ENCODE measurements at places on chromosomes 6 and 20. TPM values are rescaled to one million over a fixed set of nuclear protein-coding genes. Genes with fewer than 3 reads are reported as not detected.
A peak's percentile ranks its signal among the peaks of the same experiment; 100 is the strongest.

GRCh38 chr6:73286752-73287151 is 23.8 kb upstream of the KHDC1 start:
- H3K4me3 ChIP-seq: no peak overlapping the region
- H3K27me3 ChIP-seq: no peaks in the 10 kb centered on the region

Gene FAM83B
- total RNA-seq: 5.7 TPM

DNA sequence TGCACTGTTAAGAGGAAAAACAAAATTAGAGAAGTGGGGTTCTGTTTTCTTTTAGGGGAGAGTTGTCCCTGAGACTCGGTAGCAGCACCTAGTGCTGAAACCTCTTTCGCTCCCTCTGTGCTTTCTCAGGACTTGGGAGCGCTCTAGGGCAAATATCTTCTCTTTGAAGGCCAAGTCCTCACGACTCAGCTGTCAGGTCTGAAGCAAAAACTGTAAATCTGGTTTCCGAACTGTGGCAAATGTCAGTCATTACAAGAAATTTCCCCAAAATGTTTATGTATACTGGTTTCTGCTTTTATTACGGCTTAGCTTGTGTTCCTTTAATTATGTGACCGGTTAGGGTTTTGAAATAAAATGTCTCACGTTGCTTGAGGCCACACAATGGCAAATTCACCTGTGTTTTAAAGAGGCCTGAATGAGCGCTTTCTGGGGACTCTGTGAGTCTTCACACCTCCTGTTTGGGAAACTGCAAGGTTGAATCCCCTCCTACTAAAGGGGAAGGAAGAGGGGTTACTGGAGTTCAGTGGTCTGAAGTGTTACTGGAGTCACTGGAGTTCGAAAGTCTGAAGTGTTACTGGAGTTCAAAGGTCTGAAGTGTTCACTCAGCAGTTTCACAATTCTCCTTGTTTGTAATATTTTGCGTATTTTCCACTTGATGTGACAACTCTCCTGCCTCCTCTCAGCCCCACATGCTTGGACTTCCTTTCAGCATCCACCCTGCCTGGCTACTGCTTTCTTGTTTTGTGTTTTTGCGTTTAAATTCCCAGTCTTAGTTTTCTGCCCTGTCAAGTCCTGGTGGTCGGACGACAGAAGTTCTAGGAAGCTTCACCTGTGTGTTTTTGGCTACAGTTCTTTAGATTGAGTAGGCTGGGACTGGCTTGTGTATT is 1.6 kb downstream of the SMPDL3A start:
- peak overlapping the region; percentile 84 for H3K4me3 ChIP-seq
- peaks cover 3% of the 10 kb centered on the region for H3K27me3 ChIP-seq
- no peak for DNase-seq
- H3K36me3 ChIP-seq: no peaks in the 10 kb centered on the region
- H3K27ac ChIP-seq: no peak overlapping the region
- peaks cover 5% of the 10 kb centered on the region for H3K4me1 ChIP-seq

DNA sequence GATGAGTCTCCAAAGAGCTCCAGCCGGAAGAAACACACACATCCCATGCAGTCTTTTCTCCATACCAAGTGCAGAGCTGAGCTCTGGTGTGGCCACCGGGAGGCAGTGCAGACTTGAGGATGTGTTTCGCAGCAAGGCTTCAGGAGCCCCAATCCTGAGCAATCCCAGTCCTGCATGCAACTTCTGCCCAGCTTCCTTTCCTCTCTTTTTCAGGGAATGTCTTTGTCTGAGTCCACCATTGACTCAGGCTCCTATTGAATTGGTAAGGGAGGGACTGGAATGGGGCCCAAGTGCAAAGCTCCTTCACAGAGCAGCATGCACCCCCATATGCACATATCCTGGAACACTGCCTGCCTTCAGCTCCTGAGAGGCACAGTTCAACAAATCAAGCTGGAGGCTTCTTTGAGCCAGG is 50.5 kb upstream of the ASIP start:
- no peaks in the 10 kb centered on the region for H3K27me3 ChIP-seq
- no peak overlapping the region for H3K27ac ChIP-seq
- DNase-seq: peak; percentile 89

DNA sequence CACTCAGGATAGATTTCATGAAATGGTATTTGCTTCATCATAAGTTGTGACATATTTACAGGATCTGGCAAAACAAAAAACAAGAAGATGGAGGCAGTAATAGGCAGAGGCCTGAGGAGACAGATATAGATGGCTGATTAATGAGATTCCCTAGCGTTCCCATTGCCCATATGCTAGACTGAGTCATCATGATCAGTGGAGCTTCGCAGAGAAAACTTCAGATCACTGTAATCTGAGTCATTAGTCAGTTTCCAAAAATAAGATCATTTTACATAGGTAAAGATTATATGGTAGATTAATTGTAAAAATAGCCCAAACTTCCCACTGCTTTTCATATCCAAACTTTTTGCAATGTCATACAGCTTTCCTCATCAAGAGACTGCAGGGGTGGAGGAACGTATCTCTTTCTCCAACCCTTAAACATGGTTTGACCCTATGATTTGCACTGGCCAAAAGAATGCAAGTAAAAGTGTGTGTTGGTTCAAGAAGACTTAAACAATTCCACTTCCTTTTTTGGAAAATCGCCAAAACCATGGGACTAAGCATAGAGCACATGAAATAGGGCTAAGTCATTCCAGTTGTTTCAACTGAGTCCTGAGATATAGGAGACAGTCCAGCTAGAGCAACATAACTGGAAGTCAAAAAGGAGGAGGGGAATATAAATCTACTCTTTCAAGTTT is 626.0 kb downstream of the RNF144B start:
- no peaks in the 10 kb centered on the region for H3K4me1 ChIP-seq
- H3K27ac ChIP-seq: no peak overlapping the region
- H3K4me3 ChIP-seq: no peak overlapping the region
- DNase-seq: no peak

Gene BFSP1
- 8.6 TPM for total RNA-seq

Gene BMP7
- total RNA-seq: 17.7 TPM

DNA sequence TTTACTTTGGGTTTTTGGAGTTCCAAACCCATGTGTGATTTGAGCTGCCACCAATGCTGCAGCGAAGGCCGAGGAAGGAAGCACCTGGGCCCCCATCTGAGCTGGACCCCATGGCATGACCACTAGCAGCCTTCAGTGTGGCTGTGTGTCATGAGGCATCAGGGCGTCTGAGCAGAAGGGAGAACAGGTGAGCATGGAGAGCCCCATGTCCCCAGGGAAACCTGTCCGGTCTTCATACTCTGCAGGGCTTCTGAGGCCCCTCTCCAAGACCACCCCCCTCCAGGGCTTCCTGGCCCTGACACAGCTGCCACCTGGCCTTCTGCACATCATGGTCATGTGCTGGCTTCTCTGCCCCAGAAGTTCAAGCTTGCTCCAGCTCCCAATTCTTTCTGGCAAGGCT is 169.1 kb upstream of the CST7 start:
- peaks cover 7% of the 10 kb centered on the region for H3K36me3 ChIP-seq
- H3K4me3 ChIP-seq: no peak overlapping the region
- H3K27ac ChIP-seq: no peak overlapping the region
- peak; percentile 7 for DNase-seq
- no peaks in the 10 kb centered on the region for H3K27me3 ChIP-seq

- H3K27me3 ChIP-seq: no peaks in the 10 kb centered on the region
- no peak overlapping the region for H3K27ac ChIP-seq
- no peaks in the 10 kb centered on the region for H3K4me1 ChIP-seq
- H3K36me3 ChIP-seq: no peaks in the 10 kb centered on the region
- no peak for DNase-seq
- H3K4me3 ChIP-seq: no peak overlapping the region
Measured at GRCh38 chr6:107787589-107787960, 36.5 kb downstream of the SCML4 start.

- no peaks in the 10 kb centered on the region for H3K36me3 ChIP-seq
- H3K27me3 ChIP-seq: no peaks in the 10 kb centered on the region
- no peak for DNase-seq
Measured at GRCh38 chr20:5397393-5397792, 80.6 kb upstream of the PROKR2 start.

Gene MOG
- 0.55 TPM for total RNA-seq

Measured in H9 (cell line).